BE2C (cell line): ENCODE measurements at places on chromosomes 13 and 19.

- no peak for DNase-seq
These were observed 4.6 kb upstream of the SLC25A30 start for GRCh38 chr13:45422731-45423292.

DNA sequence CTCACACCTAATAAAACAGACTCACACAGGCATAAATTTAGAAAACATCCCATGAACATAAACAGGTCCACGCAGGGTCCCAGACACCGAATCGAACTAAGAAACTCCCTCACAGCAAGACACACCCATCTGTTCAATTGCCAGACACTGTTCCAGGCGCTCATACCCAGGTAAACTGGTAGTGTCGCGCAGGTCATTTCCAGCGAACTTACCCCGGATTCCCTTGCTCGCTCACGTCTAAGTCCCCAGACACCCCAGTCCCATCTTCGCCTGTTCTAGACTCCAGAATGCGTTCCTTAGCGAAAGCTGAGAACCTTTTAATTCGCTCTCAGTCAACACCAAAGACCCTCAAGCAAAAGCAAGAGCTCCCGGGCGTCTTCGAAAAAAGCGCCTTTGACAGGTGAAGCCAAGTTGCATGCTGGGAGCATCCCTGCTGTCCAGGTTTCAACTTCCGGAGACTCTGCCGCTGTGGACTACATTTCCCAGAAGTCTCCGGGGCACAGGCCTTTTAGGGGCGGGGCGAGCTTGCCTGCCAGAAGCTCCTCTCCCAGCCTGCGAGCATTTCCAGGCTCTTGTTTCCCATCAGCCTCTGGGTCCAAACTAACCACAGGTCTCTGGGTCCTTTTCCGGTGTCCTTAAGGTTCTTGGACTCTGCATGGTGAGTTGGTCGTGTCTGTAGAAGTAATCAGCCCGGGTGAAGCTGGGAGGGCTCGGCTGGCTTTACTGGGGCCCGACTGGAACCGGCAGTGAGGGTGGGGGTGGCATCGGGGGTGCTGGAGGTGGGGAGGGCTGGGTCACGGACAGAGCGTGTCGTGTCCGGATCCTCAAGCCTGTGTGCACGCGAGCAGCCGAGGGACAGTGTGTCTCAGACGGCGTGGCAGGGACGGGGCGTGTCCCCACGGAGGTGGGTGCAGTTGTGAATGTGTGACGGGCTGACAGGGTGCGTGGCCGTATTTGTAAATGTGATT lies at the start of gene ZNF283:
ZNF283 (plus strand) TSS at position 535 of the 968 bp plus-strand sequence. CDS start 6,184 bp downstream, outside the sequence.
- peak; percentile 92 for DNase-seq

DNA sequence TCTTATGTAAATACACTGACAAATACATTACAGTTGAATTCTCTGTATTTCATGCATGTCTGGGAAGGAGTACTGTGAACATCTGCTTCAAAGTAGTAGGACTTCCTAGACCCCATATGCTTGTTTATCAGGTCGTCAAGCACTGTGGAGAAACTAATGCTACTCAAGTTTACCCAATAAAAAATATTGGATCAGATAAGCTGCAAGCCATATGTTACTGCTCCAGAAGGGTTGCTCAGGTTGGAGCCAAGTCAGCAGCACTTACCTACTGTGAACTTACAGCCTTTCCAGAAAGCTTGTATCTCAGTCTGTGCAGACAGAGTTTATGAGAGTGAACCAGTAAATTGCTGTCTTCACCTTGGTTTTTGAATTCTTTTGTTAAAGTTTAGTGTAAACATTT lies 36.2 kb downstream of the SLAIN1 start:
- no peak for DNase-seq

DNA sequence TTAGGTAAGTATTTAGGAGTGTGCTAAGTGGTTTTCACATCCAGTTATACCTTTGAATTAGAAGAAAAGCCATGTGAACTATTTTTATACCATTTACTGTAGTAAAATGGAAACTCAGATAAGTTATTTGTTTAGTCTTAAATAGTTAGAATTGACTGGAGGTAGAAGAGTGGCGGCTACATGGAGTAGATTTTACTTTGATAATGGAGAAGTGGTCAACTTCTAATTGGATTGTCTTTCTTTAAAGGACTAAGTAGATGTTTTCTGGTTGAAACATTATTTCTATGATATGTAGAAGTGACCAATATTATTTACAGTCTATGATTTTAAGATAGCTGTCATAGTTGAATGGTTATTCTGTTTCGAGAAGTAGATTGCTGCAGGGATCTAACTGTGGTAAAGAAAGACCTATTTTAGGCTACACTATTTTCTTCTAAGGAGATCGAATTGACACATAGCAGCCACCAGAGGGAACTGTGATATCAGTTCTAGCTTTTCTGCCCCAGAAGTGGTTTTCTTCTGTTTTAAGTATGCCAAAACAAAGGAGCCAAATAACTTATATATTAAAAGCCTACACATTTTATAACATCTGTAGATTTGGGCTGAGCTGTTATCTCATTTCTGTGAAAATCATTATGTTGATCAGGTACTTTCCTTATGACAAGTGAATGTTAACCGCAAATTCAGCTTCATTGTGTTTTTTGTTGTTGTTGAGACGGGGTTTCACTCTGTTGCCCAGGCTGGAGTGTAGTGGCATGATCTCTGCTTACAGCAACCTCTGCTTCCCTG lies 26.1 kb downstream of the ZMYM2 start:
- DNase-seq: no peak

- DNase-seq: no peak
These were observed 629 bp upstream of the LRRC63 start for GRCh38 chr13:46211116-46211482.

DNA sequence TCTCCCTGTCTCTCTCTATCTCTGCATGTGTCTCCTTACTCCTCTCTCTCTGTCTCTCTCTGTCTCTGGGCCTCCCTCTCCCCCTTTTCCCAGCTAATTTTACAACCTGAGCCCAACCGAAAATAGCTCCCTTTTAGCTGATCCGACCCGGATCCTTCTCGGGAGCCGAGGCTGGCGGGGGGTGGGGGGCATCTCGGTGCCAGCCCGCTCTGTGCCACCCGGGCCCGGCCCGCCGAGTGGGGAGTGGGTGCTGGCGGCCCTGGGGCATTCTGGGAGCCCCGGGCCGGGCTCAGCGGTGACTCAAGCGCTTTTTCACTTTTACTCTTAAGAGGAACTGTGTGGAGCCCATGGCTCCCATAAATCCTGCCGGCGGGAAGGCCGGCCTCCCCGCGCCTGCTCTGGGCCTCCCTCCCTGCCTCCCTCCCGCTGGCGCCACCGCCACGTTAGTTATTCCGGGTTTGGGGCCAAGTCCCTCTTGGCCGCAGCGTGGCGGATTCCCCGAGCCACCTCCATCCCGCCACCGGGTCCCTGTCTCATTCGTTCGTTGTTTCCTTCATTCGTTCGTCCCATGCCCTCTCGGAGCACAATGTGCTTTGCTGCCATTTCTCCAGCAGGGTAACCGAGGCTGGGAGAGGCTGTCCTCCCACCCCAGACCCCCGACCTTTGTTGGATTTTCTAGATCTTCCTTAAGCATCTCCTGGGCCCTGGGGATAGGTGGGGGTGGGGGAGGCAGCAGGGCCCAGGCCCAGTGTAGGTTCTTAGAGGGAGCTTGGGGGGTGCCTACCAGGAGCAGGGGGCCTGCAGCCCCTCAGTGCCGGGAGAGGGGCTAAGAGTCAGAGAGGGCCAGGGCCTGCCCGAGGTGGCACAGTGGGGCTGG lies 3.2 kb downstream of the NFIC start:
- DNase-seq: no peak
